ENCODE measurements at places on chromosomes 16 and 17.

DNA sequence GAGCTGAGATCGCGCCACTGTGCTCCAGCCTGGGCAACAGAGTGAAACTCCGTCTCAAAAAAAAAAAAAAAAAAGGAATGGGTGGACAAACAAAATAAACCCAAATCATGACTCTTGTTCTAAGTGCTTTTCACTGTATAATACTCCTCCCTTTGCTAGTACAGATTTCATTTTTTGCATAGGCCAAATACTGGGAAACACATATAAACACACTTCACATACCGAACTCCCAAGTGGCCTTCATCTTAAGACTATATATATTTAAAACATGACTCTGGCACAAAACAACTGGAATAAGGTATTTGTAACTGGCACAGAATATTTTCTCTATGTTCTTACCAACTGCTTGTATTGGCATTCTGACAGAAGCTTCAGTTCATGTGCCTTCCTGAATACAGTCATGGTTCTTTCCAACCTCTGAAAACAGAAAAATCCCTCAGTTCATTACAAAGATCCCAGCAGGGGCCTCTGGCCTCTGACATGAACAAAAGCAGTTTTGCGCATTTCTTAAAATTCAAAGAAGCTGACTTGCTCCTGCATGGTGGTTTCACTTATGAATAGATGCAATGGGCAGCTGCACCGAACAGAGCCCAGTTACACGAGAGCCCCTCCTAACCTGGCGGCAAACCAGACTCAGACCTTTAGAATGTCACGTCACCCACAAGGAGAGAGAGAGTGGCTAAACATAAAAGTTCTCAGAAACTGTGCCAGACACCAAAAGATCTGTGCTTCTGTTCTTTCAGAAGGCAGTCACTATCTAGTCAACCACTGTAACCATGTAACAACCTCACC lies 19.1 kb upstream of the COPRS start:
- DNase-seq, result peak; percentile 45

- no peak for DNase-seq
These were observed 18.7 kb downstream of the CD300A start for GRCh38 chr17:74485022-74485743.

GRCh38 chr16:24139282-24139681 lies 116.9 kb upstream of the CACNG3 start:
- DNase-seq, result peak; percentile 64

GRCh38 chr17:60345233-60345632 lies 46.7 kb downstream of the USP32 start:
- no peak for DNase-seq

DNA sequence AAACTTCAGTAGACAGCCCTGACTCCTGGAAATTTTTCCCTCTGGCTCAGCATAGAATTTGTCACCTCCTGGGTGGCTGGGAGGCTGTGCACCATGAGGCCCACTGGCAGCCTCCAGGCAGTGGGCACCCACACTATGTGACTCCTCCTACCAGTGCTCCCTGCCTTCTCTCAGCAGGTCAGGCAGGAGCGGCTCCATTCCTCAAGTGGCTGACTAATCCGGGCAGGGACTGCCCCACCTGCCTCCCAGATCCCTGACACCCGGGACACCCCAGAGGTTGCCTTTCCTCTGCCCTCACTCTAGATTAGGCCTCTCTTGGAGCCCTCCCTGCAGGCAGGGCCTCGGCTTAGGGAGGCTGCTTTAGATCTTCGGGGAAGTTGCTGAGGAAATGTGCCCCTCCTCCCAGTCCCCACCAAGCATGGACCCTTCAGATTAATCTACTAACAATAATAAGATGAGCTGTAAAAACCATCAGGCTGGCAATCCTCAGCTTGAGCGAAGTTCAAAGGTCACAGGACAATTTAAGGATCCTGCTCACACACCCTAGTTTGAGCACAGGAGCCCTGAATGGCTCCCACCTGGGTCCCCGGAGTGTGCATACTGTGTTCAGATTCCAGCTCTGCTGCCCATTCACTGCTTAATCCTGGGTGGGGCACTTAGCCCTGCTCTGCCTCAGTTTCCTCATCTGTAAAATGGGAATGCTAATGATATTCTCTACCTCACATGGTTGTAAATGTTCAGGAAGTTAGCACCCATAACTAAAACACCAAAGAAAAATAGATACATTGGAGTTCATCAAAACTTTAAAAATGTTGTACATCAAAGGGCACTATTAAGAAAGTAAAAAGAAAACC lies 10.0 kb upstream of the MYCBPAP start:
- no peak for DNase-seq

DNA sequence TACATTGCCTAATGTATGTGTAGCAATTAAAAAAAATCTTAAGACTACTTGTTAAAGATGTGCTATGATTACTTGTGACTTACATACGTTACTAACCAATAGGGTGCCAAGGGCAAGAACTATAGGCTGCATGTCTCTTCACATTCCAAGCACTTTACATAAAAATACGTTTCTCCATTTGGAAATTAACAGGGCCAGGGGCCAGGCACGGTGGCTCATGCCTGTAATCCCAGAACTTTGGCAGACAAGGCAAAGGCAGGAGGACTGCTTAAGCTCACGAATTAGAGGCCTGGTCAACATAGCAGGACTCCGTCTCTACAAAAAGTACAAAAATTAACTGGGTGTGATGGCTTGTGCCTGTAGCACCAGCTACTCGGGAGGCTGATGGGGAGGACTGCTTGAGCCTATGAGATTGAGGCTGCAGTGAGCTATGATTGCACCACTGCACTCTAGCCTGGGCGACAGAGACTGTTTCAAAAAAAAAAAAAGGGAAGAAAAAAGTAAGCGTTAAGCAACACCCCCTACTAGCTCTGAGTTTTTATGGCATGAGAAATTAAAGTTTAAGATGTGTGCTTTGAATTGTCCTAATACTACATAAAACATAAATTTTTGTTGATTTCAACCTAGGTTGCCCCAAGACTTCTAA lies 12.3 kb downstream of the PSMD12 start:
- DNase-seq, result no peak

GRCh38 chr17:66357037-66357436 lies 54.6 kb downstream of the PRKCA start:
- no peak for DNase-seq

DNA sequence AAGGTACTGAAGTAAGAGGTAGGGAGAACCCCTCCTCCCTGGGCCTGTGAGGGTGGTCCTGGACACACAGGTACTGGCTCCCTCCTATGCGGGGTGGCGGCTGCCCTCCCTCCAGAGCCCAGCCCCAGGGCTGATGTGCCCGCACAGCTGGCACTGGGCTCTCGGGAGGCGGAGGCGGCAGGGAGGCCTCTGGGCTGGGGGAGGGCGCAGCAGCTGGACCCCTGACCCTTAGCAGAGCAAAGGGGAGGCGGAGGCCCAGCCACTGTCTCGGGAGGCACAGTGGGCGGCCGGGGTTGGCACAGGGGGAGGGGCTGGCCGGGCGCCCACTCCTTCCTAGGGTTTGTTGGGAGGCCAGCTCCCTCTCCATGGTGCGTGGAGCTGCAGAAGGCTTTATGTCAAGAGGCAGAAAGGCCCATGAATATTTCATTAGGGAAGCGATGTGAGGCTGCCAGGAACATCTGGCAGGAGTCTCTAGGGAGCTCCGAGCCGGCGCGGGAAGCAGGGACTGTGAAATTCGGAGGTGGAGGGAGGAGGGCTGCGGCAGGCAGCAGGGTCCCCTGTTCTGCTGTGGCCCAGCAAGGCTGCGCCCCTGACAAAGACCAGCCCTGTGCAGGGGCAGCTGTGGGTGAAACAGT lies 44.1 kb upstream of the ACSF3 start:
- DNase-seq, result no peak

DNA sequence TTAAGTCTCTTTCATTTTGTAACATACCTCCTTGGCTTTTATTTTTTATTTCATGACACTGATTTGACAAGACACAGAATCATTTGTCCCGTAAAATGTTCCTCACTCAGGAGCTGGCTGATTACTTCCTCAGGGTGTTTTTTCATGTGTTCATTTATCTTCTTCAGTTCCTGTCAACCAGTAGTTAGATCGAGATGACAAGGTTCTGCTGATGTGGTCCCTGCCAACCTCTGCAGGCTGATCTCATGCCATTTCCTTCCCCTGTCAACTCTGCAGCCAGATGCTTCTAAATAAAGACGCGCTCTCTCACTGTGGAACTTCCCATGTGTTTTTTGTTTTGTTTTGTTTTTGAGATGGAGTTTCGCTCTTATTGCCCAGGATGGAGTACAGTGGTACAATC lies 8.1 kb upstream of the CXCL16 start:
- peak; percentile 62 for DNase-seq

DNA sequence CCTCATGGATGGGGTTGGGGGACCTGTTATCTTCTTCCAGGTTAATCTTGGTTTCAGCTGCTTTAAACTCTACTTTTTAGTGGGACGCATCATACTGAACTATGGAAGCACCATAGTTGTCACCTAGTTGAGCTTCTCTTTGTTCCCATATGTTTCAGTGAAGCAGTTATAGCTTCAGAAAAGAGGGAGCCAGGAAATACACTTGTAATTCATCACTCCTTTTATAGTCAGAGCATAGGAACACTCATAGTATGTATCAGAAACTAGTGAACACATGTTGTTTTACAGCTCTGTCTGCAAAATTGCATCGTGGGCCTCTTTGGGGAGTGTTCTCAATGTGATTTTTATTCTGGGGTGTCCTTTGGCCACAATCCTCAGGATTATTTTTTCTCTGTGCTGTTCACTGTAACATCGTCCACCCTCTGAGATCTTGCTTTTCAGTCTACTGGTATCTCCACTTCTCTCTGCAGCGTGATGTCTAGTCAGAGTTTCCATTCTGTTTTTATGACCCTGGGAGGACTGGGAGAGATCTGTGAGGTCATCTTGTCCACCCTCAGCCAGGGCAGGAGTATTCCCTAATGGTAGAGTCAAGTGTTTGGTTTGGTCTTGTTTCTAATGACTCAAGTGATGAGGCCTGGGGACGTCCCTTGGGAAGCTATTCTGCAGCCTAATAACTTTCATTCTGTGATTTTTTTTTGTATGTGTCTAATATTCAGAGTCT lies 585.4 kb downstream of the WWOX start:
- no peak for DNase-seq

DNA sequence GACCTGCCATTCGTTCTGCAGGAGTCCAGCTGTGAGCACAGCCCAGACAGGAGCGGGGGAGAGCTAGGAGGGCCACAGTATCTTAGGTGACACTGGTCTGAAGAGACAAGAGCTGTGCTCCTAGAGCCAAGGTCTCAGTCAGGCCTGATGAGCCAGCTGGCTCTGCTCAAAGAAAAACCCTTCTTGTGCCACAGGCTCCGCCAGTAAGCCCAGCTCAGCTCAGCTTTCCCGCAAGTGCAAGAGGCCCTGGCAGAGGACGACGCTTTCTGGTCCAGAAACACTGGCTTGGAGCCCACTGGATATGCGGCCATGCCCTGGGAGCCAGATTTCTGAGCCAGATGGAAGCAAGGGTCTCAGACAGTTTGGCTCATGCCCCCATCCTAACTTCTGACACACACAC lies 23.9 kb downstream of the PEMT start:
- no peak for DNase-seq

GRCh38 chr17:39364236-39365025 lies 37.0 kb downstream of the FBXL20 start:
- DNase-seq, result no peak

DNA sequence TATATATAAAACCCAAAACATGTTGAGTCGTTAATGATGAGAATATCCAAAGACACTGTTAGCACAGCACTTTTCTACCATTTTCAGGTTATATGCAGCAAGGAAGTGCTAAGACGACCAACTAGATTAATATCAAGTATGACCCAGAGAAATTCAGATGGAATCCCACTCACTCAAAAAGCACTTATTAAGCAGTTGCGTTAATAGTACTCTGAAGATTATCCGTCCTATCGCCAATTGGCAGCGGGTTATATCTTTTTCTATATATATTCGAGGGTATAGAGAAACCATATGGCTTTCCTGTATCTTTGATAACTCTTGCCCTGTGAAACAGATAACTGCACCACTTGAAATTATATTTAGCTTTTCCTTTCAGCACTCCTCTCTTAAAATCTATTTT lies 1.1 kb downstream of the CRLF3 start:
- no peak for DNase-seq

DNA sequence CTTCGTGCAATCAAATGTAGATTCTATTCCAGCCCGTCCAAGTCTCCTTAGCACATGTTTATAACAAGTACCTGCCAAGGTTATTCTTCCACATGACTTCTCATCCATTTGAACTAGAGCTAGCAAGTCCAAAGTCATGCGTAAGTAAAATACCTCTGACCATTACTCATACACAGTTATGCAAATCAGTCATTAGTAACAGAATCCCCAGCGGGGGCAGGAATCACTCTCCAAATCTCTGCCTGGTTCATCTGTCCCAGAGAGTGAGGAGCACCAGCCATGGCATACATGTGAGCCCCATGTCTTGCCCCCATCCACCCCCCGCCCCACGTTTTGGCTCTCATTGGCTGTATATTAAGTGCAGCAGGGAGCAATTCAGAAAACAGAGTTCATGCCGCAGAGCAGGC lies 27.7 kb downstream of the SRL start:
- no peak for DNase-seq

GRCh38 chr16:6132121-6132520 lies 1034.5 kb upstream of the EEF2KMT start:
- DNase-seq, result no peak

- DNase-seq, result no peak
These were observed 36.7 kb upstream of the CPNE2 start for GRCh38 chr16:57055671-57056070.

GRCh38 chr17:81382851-81383250 lies 12.4 kb upstream of the BAHCC1 start:
- DNase-seq, result no peak

DNA sequence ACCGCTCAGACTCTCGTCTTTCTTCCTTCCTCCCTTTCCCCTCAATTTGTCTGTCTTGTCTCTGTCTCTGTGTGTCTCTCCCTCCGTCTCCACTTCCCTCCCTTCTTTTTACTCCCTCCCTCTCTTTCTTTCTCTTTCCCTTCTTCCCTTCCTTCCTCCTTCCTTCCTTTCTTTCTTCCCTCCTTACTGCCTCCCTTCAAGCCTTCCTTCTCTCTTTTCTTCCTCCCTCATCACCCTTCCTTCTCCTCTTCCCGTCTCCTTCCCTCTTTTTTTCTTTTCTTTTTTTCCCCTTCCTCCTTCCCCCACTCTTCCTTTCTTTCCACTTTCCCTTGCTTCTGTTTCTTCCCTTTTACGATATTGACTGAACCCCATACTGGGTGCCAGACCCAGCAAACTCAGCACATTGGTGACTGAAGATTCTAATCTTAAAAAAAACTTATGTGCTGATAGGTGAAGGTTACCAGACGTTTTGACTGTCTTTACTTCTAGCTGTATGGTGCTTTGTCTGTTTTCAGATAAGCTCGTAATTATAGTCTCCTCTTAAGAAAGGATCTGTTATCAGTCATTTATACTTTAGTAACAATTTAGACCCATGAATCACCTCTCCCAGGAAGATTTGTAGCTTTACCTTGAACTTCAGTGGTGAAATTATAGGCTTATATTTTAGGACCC lies 481 bp upstream of the BRD7 start:
- no peak for DNase-seq

DNA sequence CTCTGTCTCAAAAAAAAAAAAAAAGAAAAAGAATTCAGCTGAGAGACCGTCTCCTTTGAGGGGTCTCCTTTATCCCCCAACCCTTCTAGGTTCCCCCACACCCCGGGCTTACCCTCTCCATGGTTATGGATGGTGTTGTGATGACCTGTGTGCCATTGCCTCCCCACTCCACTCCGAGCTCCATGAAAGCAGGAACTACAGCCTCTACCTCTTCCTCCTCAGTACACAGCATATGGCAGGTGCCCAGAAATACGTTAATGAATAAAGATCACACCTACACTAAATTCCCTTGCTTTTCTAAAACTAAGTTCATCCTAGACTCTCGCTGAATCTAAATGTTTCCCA lies 17.2 kb downstream of the COPRS start:
- DNase-seq, result no peak

Measured in activated CD4-positive, alpha-beta T cell treated with anti-CD3 and anti-CD28 coated beads, Interleukin-2, amount 50 U/mL, for 16 hours (primary cell).